ENCODE measurements at places on chromosomes 7 and 10.
A peak's percentile ranks its signal among the peaks of the same experiment; 100 is the strongest.

GRCh38 chr7:46630031-46630430 lies 709.0 kb upstream of the IGFBP3 start:
- no peak for DNase-seq

DNA sequence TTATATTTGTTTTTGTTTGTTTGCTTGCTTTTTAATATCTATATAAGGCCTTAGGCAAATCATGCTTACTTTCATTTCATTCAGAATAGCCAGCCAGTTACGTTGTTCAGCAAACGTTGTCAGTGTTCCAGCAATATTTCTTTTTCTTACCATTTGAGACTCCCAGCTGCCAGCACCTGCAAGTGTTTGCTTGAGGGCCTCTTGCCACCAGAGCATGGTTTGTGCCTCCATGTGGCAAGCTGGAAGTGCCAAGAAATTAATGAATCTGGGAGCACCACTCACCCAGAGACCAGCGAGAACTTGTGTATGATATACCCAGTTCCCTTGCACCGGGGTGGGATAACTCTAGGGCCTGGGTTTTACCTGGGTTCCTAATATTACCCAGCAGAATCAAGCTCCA lies 177.1 kb upstream of the CSTF2T start:
- no peak for DNase-seq

- peak; percentile 81 for DNase-seq
Measured at GRCh38 chr10:12194752-12195271, 879 bp downstream of the NUDT5 start.

DNA sequence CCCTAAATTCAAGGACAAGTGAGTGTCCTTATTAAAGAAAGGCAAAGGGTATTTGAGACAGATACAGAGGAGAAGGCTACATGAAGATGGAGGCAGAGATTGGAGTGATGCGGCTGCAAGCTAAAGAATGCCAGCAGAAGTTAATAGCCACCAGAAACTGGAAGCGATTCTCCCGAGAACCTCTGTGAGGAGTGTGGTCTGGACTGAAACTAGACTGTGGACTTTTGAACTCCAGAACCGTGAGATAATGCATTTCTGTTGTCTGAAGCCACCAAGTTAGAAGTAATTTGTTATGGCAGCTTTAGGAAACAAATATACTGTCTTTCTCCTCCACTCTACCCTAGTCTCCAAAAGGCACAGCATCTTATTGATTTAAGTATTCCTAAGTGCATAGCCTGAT lies 80.3 kb upstream of the CREB5 start:
- DNase-seq: no peak

- DNase-seq: peak; percentile 75
Measured at GRCh38 chr7:30671793-30672465, 10.3 kb downstream of the CRHR2 start.

DNA sequence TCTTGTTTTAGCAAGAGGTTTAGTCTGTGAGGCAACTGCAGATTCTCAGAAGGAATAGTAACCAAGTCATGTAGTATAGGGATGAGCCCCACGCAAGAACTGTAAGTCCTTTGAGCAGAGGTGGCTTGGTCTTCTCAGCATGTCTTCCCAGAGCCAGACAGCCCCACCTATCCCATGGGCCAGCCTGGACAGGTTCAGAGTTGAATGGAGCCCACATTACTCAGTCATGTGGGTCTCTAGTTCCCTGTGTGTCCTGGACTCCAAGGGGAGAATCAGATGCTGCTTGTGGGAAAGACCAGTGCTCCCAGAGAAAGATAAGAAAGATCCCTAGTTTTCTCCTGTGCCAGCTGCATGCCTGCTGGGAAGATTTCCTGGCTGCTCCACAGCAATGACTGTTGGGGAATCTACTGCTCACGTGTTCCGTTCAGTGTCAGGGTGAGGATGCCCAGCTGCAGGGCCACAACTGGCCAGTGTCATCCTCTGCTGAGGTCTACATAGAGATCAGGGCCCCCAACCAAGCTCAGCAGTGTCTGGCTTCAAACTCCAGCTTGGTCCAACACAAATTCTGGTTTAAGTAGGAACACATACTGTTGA lies 66.9 kb upstream of the UNC5B start:
- no peak for DNase-seq

- DNase-seq: no peak
Measured at GRCh38 chr10:91541481-91541880, 91.4 kb downstream of the PPP1R3C start.

- no peak for DNase-seq
Measured at GRCh38 chr7:51280156-51280555, 36.5 kb downstream of the COBL start.

DNA sequence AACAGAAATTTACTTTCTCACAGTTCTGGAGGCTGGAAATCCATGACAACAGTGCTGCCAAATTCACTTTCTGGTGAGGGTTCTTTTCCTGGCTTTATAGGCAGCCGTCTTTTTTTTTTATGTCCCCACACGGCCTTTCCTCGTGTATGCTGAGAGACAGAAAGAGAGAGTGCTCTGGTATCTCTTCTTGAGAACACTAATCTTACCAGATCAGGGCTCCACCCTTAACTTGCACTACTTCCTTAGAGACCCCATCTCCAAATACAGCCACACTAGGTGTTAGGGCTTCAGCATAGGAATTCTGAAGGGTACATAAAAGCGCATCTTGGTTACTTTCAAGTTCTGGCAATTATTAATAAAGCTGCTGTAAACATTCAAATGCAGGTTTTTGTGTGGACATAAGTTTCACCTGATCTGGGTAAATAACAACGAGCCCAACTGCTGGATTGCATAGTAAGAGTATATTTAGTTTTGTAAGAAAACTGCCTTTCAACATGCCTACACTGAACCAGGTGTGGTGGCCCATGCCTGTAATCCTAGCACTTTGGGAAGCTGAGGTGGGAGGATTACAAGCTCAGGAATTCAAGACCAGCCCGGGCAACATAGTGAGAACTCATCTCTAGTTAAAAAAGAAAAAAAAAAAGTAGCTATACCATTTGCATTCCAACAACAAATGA lies 8.2 kb upstream of the C1GALT1 start:
- no peak for DNase-seq

GRCh38 chr7:120716307-120716706 lies 141.6 kb downstream of the TSPAN12 start:
- DNase-seq: no peak

DNA sequence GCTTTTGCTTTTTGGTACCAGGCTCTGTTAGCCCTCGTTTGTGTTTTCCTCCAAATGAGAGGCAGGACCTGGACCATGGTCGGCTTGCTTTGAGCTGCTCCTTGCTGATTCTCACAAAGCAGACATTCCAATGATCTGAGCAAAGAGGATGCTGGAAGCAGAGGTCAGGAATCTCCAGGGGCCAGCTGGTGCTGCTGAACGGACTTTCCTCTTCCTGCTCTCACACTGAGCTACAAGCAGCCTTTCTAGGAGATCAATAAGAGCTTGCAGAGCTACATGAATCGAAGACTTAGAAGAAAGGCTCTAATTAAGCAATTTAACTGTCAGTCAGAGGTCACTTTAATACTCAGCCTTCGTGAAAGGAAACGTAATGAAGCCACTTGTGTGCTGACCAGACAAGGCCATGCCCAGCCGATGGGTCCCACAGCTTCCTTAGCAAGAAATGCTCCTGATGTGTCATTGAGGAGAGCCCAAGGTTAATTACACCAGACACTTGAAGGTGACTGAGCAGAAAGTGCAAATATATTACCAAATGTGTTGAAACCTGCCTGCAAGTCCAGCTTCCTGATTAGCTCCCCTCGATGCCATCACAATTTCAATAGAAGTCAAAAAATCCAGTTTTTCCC lies 151.3 kb upstream of the RSU1 start:
- no peak for DNase-seq

- peak; percentile 73 for DNase-seq
Measured at GRCh38 chr7:45573661-45574415, at the start of gene ADCY1. ADCY1 (plus strand) TSS chr7:45574368; CDS start chr7:45574544, 176 bp downstream.

DNA sequence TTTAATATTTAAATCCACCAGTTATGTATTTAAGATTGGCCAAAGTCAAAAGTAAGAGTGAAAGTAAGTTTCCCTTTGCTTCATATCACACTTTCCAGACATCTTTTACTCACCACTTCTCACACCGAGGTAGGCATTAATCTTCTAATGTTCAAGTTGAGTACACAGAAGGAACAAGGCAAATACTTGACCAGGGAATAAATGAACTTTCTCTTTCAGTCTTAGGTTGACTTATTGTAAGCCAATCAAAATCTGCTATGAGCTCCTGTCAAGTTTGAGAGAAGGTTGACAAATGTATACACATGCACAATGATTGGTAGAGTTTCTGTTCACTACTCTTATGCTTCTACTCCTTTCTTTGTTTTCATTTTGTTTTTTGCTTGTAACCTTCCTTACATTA lies 842.5 kb downstream of the REEP3 start:
- no peak for DNase-seq

- peak; percentile 64 for DNase-seq
Measured at GRCh38 chr7:100678291-100678984, 4.9 kb downstream of the GNB2 start.

DNA sequence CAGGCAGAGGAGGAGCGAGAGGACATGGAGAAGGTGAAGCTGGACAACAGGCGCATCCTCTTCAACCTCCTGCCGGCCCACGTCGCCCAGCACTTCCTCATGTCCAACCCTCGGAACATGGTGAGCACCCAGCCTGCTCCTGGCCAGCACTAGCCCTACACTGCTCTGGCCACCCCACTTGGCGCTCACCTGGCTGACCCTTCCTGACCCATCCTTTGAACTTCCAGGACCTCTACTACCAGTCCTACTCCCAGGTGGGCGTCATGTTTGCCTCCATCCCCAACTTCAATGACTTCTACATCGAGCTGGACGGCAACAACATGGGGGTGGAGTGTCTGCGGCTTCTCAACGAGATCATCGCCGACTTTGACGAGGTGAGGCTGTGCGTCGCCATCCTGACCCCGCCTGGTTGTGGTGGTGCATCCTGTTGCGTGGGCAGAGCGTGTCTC lies 129.2 kb downstream of the ADCY1 start:
- no peak for DNase-seq

- no peak for DNase-seq
Measured at GRCh38 chr7:95999481-95999880, 227.1 kb downstream of the DYNC1I1 start.

DNA sequence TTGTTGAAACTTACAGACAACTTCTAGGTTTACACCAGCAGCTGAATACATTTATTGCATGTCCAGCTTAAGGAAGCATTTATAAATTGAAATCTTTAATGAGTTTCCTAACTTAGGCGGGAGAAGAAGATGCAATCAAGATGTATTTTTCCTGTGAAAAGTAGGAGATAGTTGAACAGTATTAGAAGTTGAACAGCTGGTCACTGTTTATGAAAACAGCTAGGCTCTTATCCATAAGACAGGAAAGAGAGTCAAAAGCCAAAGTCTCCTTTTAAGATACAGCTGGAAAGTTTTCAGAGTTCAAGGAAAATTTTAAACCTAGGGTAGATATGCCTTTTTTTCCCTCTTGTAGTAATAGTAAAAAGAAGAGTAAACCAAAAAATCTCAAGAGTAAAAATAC lies 236.1 kb upstream of the FERD3L start:
- no peak for DNase-seq

DNA sequence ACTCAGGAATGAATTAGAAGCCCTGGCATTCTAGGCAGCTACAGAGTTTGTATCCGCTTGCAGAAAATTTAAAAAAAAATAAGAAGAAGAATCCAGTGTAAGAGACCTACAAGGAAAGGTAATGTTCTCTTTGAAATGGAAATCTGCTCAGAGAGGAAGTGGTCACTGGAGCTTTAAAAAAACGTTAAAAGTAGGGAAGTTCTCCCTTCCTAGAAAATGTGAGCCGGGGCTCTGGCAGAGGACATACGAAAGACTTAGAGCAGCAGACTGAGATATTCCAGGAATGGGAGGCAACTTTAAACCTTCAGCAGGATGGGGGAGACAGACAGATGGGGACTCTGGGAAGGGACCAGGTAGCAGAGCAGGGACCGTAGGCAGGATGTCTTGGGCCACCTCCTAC lies 149.4 kb upstream of the NPS start:
- DNase-seq: no peak

- DNase-seq: no peak
Measured at GRCh38 chr7:94666879-94667587, 11.1 kb upstream of the SGCE start.

- DNase-seq: no peak
Measured at GRCh38 chr7:27186668-27187474, 1.8 kb upstream of the HOXA11 start.

GRCh38 chr7:129780257-129780973 lies 168.9 kb downstream of the NRF1 start:
- peak; percentile 87 for DNase-seq

GRCh38 chr7:117848941-117849340 lies 24.3 kb downstream of the CTTNBP2 start:
- no peak for DNase-seq

DNA sequence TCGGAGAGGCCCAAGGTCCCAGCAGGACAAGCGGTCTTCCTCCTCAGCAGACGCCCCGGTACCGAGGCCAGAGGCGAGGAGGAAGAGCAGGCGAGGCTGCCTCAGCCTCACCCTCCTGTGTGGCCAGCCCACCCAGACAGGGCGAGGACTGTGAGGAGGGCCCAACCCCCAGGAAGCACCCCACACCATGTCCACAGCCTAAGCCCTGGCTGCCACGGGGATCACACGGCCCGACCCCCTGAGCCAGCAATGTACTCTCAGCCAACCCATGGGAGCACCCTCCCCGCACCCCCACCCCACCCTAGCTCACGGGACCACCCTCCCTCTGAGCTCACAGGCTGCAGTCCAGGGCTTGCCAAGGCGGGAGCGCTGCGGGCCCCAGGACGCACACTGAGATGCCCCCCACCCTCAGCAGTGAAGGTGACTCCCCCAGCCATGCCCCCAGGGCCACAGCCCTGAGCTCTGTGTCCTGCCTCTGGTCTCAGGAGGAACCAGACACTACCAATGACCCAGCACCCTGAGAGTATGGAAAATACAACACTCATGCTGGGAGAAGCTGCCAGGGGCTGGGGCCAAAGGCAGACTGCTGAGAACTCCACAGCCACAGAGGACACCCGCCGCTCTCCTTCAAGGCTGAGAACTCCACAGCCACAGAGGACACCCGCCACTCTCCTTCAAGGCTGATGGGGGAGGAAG lies 93.6 kb downstream of the MAD1L1 start:
- DNase-seq: no peak

DNA sequence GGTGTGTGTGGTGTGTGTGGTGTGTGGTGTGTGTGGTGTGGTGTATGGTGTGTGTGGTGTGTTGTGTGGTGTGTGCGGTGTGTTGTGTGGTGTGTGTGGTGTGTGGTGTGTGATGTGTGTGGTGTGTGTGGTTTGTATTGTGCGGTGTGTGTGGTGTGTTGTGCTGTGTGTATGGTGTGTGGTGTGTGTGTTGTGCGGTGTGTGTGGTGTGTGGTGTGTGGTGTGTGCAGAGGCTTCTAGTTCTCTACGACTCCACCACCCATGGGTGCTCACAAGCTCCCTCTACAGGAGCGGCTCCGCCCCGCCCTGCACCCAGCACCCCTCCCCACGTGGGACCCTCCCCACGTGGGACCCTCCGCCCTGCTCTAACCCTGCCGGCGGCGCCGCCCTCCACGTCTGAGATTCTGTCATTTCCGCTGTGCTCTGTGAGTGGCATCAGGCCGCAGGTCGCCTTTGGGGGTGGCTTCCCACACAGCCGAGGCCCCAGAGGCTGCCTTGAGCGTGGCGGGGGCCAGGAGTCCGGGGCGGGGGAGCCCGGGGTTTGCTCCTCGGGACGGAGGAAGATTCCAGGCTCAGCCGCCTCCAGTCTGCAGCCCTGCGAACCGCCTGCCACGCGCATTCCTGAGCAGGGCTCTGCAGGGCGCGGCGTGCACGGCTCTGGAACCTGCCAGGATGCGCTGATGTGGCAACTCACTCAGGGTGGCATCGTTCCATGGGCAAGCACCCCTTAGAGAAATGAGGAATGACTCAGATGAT lies 37.0 kb upstream of the DNAJB6 start:
- DNase-seq: no peak

Data from activated CD4-positive, alpha-beta T cell treated with anti-CD3 and anti-CD28 coated beads, Interleukin-2, amount 10 ng/mL, durations not matched to agents 24 days and 14 days (primary cell).